NCI-H1417 (cell line): ENCODE measurements at places on chromosomes 3 and 15.

GRCh38 chr3:189903562-189904250 lies 217.0 kb downstream of the P3H2 start:
- no peak for DNase-seq

- DNase-seq, result peak; percentile 84
These were observed 398.1 kb downstream of the NR2F2 start for GRCh38 chr15:96728591-96728990.

DNA sequence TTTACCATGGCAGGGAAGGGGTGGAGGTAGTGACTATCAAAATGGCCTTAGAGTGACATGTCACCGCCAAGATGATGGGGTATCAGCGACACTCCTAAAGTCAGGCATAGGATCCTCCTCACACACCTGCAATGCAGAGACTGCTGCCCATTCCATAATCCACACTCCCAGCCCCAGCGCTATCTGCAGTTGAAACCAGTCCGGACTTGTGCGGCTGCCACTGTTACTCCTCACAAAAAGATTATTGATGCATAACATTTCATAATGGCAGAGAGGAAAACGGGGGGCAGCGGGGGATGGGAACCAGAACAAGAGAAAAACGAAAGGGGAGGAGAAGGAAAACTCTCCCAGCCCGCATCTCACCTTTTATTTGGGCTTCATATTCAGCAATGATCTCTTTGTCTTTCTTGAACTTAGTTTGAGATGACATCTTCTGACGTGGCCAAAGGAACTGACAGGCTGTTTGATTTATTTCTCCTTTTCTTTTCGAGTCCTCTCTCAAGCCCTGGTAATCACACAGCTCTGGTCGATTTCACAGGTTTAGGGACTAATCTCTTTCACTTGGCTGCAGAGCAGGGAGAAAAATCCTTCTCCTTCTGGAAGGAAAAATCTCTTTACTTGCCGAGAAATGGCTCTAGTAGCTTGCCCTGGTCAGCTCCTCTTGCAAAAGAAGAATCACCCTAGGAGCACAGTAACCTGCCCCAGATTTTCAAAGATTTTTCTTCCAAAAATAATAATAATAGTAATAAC lies 749 bp downstream of the SRGAP3 start:
- DNase-seq, result peak; percentile 48

- DNase-seq, result no peak
These were observed 6.7 kb upstream of the PROK2 start for GRCh38 chr3:71791634-71792033.

GRCh38 chr3:160449636-160450598 lies at the start of gene TRIM59:
Gene TRIM59, minus strand, starts transcription at chr3:160449786. Its CDS starts 10,603 bp downstream, at chr3:160439183.
- no peak for DNase-seq

DNA sequence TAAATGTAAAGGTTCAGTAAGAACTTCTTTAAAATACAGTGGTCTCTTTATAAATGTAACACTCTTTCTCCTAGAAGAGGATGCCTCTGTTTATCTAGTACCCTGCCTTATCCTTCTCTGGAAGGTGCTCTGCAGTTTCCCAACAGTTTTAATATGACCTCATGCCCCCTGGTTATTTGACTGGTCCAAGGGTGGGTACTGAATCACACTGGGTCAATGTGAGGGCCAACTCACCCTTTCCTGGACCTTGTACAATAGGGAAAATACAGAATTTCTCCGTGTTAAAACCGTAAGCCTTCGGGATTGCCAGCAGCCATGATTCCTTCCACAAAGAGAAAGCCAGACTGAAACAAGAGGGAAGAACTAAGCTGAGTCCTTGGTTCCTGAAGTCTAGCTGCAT lies 9.2 kb downstream of the DCBLD2 start:
- DNase-seq, result no peak

DNA sequence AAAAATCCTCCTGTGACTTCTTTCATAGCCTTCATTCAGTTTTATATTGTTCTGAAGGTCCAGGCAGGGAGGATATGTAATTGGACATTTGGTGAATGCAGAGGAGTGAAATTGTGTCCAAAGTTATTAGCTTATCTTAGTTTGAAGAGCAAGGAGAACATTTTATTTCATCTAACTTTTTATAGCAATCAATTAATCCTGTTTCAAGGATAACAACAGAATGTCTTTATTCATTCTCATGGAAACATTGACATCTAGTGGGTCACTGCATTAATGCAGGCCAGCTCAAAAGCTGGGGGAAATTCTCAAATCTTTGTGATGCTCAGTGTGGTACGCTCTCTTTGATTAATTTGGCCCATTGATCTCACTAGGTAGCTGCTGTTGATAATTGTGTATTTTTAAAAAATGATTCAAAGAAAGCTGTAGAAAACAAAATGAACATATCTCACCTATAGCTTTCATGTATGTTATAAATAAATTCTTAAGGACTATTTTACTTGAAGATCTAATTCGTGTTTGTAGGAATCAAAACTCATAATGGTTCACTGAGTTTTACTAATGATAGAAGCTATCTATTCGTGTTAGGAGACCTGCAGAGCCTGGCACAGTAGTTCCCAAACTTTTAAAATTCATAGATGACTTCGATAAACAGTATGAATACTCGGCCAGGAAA lies 150.8 kb upstream of the KCNMB2 start:
- DNase-seq, result peak; percentile 23

- no peak for DNase-seq
These were observed 513 bp downstream of the CLASP2 start for GRCh38 chr3:33717616-33717865.

- peak; percentile 80 for DNase-seq
These were observed 1.5 kb downstream of the FOXB1 start for GRCh38 chr15:60005352-60006202.

GRCh38 chr15:92112180-92112579 lies 258.7 kb downstream of the SLCO3A1 start:
- no peak for DNase-seq

DNA sequence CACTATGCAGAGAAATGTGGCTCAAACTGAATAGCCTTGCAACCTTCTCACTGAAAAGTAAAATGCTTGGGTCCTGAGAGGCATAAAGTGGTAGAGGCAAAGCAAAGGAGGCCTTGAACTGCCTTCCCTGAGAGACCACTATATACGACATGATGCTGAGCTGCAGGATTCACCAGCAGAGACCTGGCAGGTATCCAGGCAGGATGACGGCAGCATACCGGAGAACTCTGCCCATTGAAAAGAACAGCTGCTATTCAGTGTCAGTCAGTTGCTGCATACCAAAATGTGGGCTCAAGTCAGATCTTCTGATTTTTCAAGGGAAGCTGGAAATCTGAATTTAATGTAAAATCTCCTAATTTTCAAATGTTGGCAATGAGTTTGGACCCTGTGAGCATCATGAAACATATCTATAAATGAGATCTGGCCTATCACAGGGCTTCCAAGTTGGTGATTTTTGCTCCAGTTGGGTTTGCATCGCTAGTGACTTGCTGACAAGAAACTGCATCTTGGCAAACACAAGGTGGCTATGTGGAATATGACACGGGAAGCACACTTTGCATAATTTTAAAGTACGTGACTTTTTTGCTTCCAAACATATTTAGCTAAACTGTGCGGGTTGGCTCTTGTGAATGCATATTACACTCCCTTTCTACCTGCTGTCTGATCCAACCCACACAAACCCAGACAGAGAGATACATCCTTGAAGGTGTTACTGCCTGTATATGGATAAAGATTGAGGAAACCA lies 529.0 kb downstream of the AGBL1 start:
- DNase-seq, result no peak

DNA sequence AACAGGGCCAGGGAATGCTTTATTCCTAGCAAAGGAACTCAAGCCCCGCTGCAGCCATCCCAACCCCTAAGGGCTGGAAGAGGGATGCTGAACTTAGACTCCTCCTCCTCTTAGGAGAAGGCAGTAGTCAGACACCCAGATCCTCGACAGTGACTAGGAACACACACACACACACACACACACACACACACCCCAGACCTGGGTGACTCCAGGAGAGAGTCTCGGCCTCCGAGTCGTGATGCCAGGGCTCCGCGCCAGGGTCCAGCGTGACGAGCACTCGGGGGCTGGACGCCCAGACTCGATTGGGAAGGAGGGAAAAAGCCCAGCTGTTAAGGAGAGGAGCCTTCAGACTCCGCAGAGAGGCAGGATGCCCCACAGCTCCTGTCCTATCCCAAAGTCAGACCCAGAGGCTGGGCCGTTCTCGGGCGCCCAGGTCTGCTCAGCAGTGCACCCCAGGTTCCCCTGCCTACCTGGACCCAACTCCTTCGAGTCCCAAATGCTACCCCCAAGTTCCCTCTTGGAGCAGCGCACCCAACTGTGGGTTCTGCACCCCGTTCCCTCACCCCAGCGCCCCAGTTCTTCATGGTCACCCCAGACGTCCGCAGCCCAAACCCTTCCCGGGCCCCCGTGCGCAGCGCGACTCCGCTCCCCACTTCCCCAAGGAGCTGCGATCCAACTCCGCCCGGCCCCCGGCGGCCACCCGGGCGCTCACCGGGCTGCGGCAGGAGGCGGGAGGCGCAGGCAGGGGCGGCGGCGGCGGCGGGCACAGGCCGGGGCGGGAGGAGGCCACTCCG lies 421 bp downstream of the BMF start:
- peak; percentile 11 for DNase-seq

- peak; percentile 80 for DNase-seq
These were observed at the start of gene RASGRF1 for GRCh38 chr15:79090487-79091203. Gene RASGRF1, minus strand, starts transcription at chr15:79090780. Its CDS starts 282 bp downstream, at chr15:79090498.

DNA sequence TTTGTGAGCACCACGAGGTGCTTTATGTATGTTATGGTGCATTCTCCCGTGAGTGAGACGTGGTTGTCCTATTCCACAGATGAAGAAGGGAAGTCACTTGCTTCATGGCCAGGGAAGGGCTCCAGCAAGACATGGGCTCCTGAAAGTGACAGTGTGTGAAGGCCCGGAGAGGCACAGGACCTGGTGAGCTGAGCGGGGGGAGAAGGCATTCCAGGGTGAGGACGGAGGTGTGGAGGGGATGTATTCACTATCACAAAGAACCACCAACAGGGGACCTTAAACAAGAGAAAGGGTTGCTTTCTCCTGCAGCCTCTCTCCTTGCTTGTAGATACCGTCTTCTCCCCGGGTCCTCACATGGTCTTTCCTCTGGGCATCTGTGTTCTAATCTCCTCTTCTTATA lies 139.1 kb downstream of the FBLN2 start:
- no peak for DNase-seq

DNA sequence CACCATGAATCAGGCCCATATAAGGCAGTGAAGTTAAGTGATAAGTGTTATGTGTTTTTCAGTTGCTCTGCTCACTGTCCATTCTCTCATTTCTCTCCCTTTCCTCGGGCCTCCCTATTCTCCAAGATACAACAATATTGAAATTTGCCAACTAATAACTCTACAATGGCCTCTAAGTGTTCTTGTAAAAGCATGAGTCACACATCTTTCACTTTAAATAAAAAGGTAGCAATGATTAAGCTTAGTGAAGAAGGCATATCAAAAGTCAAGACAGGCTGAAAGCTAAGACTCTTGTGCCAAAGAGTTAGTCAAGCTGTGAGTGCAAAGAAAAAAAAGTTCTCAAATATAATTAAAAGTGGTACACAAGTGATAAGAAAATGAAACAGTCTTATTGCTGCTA lies 675.4 kb downstream of the OTOL1 start:
- DNase-seq, result no peak

DNA sequence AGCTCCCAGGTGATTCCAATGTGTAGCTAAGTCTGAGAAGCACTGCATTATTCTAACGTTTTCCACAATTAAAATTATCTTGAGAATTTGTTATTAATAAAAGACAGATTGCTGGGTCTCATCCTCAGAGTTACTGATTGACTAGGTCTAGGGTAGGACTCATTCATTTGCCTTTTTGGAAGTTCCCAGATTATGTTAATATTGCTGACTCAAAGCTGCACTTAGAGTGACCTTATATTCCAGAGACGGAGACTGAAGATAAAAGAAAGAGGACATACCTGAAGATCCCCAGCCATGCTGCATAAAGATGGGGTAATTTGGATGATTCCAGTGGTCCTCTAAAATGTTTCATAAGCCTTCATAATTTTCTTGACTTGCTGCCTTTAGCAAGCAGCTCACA lies 81.8 kb downstream of the PLSCR2 start:
- no peak for DNase-seq

DNA sequence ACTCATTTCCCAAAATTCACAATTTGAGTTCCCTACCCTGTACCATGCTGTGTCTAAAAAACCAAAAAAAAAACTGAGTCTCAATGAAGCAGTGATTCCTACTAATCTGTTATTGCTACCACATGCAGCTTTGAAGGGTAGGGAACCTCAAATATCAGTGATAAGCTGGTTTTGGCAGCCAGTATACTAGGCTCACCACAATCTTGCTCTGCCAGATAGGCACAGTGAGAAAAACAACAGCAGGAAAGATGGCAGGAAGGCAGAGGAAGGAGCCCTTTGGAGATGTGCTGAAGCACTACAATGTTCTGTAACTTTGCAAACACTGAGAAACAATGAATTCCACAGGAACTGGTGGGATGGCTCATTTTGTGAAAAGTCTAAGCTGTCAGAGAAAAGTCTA lies 96.9 kb upstream of the UBP1 start:
- DNase-seq, result no peak
